ENCODE measurements at places on chromosomes 16 and 17.

DNA sequence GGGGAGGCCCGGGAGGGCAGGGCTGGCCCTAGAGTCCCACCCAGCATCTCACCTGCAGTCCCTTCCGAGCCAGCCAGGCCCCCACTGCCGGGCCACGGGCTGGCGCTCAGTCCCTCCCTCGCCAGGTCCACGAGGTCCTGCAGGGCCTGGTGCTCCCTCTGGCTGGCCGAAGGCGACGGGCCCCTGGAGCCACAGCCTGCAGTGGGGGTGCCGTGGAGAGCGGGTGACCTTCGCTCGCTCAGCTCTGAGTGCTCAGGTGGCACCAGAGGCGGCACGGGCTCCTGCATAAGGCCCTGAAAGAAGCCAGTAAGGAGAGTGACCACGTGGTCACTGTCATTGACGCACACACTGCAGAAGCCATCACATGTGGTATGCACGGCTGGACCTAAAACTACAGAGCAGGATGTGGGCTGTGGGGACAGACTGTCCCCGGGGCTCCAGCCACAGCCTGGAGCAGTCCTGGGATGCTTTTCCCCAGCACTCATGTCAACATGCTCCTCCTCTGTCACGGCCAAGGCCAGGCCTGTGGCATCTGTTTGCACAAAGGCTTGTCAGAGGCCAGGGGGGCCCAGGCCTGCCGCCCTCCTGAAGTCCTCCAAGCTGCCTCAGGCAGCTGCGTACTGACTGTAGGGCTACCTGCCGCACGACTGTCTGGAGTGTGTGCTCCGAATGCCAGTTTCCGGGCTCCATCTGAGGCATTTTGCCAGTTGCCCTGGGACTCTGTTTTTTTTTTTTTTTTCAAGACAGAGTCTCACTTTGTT, 15.1 kb downstream of the SLX4 start:
- DNase-seq, result no peak

- DNase-seq, result no peak
Observed at GRCh38 chr17:74211912-74212208, 1.5 kb upstream of the TTYH2 start.

DNA sequence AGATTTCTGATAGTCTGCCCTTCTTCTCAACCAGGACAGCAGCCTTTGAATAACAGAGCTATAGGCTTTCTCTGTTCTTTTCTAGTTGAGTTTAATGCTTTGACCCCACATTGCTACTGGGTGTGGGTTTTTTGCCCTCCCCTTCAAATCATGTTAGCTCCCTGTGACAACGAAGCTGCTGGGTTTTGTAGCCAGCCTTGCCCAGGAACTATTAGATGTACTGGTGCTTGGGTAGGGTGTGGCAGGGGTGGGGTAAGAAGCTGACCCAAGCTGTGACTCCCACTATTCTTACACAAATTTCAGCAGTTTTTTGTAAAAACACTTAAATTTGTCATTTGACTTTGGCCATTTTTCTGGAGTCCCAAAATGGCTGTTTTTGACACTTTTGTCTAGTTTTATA, 69.7 kb downstream of the NLK start:
- DNase-seq, result no peak

DNA sequence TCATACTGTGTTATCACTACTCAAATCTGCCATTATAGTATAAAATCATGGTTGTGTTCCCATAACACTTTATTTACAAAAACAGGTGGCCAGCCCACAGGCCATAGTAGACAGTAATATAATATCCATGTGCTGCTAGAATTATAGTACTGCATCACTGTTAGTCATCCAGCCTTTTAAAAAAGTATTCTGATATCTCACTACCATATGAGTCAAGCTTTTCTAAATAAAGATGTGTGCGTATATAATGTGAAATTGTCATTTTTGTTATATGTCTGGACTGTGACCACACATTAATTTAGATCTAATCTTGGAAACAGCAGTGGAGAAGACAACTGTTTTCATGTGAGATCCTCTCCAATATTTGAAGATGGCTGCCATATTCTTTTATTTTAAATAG, 1049.1 kb upstream of the GOT2 start:
- no peak for DNase-seq

DNA sequence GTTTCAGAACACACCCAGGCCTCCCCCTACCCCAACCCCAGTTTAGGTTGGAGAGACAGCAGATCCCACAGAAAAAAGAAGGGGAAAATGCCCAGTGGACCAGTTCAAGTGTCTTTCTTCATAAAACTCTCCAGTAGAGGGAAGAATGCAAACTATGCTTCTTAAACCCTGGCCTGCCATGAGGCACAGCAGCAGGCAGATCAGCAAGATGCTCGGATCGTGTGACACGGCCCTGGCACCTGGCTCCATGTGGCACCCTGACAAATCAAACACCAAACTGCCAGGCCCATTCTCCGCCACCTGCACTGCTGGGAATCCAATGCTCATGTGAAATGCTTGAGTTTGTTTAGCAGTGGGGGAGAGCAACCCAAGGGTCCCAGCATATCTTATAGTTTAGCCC, 166.8 kb downstream of the SOX9 start:
- no peak for DNase-seq

DNA sequence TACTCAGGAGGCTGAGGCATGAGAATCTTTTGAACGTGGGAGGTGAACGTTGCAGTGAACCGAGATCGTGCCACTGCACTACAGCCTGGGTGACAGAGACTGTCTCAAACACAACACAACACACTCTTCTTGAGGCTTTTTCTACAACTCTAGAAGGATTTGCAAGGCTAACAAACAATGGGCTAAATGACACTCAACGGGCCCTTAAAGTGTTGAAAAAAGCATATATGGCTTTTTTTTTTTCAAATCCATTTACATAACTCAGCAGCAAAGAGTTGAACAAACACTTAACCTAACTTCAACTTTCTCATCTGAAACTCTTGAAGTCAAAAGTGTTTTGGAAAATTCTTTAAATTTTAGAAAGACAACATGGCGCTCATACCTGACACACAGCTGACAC, 22.3 kb downstream of the CDR2 start:
- no peak for DNase-seq

- DNase-seq, result no peak
Observed at GRCh38 chr17:75059369-75060345, 12.6 kb downstream of the KCTD2 start.

DNA sequence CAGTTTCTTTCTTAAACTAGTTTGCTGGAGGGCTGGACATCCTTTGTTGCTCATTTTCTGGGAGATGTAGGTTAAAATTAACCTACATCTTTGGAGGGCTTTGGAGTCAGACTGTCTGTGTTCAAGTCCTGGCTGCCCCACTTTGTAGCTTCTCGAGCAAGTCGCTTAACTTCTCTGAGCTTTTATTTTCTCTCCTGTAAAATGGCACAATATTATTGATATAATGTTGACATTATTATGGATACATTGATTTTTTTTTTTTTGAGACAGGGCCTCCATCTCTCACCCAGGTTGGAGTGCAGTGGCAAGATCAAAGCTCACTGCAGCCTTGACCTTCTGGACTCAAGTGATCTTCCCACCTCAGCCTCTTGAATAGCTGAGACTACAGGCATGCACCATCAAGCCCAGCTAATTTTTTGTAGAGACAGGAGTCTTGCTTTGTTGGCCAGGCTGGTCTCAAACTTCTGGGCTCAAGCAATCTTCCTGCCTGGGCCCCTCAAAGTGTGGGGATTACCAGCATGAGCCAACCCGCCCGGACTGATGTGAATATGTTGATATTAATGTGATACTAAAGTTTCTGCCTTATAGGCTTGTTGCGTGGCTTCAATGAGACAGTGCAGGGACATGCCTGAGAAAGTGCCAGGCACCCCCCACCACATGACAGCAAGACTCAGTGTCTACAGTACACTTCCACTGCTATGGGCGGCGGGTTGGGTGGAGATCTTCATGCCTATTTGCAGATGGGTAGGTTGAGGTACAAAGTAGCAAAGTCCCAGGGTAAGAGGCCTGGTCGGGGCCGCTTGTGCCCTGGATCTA, 31.6 kb upstream of the RMI2 start:
- DNase-seq, result no peak

DNA sequence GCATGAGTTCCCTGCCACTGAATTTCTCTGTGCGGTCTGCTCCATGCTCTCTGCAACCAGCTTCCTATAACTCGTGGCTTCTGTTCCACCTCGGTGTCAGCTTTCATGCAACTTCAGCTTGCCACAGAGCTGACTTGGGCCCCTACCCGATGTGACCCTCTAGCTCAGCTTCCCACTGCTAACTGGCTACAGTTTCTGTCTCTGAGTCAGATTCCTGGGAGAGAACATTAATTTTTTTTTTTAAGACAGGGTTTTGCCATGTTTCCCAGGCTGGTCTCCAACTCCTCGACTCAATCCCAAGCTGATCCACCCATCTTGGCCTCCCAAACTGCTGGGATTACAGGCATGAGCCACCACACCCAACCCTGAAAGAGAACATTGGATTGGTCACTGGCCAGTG, 35.5 kb upstream of the PSMD7 start:
- no peak for DNase-seq

DNA sequence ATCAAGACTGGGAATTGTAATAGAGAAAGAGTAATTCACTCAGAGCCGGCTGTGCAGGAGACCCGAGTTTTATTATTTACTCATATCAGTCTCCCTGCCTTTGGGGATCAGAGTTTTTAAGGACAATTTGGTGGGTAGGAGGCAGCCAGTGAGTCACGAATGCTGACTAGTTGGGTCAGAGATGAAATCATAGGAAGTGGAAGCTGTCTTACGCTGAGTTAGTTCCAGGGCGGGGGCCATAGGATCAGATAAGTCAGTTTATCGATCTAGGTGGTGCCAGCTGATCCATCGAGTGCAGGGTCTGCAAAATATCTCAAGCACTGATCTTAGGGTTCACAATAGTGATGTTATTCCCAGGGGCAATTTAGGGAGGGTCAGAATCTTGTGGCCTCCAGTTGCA, 20.2 kb upstream of the GUCY2D start:
- DNase-seq, result peak; percentile 43

DNA sequence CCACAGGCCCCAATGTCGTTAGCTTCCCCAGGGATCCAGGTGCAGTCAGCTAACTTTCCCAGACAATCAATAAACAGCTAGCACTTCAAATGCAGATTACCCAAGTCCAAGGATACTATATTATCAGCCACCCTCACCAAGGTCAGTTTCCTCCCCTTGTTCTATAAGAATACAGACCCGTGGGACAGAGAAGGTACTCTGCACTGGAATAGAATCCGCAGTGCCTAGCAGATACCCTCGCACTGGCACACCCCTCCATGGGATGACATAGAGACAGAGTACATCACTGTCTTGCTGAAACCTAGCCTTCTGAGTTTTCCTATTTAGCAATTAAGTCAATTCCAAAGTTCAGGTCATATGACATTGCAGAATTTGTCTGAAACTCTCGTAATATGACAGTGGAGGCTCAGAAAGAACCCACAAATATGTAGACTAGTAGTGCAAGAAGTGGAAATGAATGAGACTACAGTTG, 40.0 kb upstream of the ABCA10 start:
- DNase-seq, result no peak

DNA sequence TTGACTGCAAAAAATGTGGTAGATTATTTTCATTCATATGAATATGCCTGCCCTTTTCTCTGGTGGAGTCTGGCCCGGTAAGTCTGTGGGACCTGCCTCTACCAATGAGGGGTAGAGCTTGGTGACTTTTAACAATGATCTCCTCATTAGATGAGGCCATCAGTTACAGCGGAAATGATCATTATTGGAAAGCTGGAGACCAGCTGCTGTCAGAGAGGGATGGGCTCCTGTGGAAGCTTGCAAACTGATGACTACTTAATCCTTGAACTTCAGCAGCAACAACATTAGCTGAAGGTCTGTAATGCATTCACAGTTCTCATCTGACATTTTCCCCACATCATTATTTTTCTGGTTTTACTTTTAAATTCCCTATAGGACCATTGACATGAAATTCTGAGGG, 194.1 kb downstream of the CDH13 start:
- no peak for DNase-seq

DNA sequence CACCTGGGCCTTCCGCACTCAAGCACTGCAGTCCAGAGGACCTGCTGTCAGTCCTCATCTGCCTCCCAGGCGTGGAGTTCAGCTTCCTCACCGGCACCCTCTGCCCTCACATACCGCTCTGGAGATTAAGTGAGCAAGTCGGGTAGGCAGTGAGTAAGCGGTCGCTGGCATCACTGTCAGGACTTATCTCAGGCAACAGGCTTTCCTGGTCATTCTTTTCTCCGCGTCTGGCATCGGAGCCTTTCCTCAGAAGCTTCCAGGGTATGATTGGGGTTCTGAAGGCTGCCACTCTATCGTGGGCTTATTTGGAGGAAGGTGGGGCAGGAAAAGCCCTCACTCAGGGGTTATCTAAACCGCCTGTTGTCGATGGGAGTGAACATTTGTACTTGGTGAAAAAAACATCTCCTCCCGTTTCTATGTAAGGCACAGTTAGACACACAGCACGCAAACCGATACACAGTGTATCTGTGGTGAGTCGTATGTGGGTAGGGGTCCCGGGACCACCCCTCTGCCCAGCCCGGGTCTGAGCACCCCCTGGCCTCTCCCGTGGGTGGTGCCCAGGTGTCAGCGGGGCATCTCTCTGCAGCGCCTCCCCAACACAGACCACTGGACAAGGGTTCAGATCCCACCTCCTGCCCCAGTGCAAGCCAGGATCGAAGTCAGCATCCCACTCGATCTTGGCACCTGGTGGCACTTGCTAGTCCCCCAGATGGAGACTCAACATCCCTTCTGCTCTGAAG, 92.5 kb upstream of the PLCG2 start:
- DNase-seq, result no peak

DNA sequence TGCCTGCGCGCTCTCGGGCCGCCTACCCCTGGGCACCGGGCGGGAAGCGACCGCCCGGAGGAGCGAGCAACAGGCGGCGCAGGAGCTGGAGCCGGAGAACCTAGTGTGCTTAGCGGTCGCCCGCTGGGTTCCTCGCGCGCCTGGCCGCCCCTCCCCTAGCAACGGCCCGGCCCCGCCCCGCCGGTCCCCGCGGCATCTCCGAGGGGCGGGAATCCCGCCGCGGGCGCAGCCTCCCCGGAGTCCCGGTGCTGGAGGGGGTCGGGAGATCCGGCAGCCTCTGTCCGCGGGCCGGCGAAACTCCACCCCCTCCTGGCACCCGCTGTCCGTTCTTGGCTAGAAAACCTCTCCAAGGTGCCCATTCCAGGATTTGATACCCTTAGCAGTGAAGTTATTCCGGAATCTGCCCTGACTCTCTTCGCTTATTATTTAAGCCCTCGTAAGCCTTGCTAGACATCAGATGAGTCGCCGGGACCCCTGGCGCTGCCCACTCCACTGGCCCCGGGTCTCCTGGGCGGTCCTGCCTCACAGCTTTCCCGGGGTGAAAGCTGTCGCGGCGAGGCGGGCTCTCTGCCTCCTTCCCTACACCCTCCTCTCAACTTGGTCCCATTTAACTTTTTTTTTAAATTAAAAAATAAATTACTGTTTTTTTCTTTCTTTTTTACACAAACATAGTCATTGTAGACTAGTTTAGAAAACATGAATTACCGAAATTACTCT, at the start of gene RPRML:
Gene RPRML (minus strand): TSS at position 107 of the 717 bp plus-strand sequence. CDS start 246 bp downstream, outside the sequence.
- no peak for DNase-seq
